ENCODE measurements at places on chromosomes 13 and 19.

GRCh38 chr13:96314974-96315373 is 225.1 kb downstream of the HS6ST3 start:
- DNase-seq, result no peak

DNA sequence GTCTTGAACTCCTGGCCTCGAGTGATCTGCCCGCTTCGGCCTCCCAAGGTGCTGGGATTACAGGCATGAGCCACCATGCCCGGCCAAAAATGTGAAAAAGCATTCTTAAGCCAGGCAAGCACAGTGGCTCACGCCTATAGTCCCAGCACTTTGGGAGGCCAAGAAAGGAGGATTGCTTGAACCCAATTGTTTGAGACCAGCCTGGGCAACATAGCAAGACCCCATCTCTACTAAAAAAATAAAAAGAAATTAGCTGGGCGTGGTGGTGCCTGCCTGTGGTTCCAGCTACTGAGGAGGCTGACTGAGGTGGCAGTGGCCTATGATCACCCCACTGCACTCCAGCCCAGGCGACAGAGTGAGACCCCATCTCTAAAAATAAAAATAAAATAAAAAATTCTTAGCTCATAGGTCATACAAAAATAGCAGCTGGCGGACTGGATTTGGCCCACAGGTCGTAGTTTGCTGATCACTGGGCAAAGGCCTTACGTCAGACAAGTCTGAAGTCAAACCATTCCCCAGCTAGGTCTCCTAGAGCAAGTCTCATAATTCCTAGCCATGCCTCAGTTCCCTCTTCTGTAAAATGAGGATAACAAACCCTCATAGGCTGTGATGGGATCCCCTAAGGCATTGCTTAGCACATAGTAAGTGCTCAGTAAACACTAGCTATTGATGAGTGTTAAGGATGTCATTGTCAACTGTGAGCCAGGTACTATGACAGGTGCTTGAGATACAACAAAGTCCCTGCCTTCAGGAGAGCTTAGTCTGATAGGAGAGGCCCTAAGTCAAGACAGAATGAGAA is 36.0 kb downstream of the INSR start:
- DNase-seq, result no peak

GRCh38 chr19:38763795-38764220 is 9.5 kb downstream of the LGALS7 start:
- DNase-seq, result no peak

DNA sequence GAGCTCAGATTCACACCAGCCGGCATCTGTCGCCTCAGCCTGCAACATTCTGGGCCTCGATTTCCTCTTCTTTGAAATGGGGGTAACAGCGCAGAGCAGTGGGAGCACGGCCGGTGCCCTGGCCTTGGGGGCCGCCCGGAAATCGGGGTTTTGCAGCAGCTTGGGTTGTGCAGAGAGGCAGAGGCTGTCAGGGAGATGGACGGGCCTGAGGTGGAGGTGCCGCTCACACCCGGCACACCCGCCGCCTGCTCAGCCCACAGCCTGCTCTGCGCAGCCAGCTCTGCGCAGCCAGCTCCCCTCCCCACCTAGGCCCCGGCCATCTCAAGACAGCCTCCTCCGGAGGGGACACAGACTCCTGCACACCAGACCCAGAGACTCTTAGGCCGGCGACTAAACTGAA is 10.6 kb downstream of the KLF2 start:
- no peak for DNase-seq

GRCh38 chr13:26534036-26534726 is 23.3 kb upstream of the WASF3 start:
- no peak for DNase-seq

DNA sequence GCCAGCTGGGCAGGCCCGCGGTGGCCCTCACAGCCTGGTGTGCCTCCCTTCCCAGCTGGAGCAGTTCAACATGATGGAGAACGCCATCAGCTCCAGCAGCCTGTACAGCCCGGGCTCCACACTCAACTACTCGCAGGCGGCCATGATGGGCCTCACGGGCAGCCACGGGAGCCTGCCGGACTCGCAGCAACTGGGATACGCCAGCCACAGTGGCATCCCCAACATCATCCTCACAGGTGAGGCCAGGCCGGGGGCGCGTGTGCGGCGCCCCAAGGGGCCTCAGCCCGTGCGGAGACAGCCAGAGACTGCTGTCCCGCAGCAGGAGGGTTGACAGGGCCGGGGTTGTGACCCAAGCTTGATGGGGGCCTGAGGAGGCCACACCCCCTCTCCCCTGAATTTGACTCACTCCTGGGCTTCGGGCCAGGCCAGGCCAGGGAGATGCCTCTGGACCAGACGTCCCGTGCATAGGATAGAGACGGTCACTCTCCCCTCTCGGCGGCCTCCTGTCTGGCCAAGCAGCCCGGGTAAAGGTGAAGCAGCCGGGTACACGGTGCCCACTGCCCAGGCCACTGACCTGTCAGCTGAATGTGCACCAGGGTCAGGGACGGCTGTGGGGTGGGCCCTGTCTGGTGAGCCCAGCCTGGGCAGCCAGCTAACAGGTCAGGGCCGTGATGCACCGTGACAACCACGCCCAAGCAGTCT is 15.4 kb downstream of the COMP start:
- no peak for DNase-seq

Measured in activated CD4-positive, alpha-beta T cell treated with anti-CD3 and anti-CD28 coated beads for 48 hours (primary cell).